GM23248 (cell line): ENCODE measurements at places on chromosomes 11 and 22.

DNA sequence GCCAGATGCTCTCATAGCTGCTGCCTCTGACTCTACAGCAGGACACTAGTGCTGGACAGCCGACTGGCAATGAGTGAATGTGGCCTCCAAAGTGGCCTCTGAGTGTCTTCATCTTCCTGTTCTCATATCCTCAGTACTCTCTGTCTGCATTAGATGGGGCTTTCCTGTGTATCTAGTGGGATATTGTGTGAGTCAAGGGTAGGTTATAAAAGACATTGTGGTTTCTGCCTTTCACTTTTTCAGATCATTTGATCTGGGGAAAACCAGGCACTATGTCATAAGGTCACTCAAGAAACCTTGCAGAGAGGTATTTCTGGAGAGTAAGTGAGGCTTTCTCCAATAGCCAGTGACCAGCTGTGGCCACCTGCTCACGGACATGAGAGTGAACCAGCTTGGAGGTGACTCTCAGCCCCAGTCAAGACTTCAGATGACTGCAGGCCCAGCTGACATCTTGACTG, 333.6 kb upstream of the NCAM1 start:
- DNase-seq, result no peak

GRCh38 chr22:46280063-46280817, 12.4 kb downstream of the TTC38 start:
- no peak for DNase-seq

- DNase-seq, result peak; percentile 80
Observed at GRCh38 chr22:20080445-20080775, 369 bp downstream of the DGCR8 start.

GRCh38 chr11:31325160-31325559, 44.4 kb downstream of the DCDC1 start:
- DNase-seq, result peak; percentile 69

DNA sequence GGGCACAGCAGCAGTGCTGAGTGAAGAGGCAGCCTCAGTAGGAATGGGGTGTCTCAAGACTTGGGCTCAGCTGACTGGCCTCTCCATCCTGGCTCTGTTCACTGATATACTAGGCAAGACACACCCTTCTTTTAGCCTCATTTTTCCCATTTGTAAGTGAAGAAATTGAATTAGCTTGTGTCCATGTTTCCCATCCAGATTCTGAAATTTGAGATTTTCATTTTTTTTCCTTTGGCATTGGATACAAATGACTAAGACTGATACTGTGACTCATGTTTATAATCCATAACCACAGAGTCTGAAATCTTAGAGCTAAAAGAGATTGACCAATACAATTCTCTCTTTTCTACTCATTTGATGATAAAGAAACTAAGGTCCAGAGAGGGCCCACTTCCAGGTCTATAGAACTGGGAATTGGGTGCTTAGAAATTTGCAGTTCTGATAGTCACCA, 110.9 kb downstream of the KCNC1 start:
- DNase-seq, result peak; percentile 82
